ENCODE measurements at places on chromosomes 13 and 19.

GRCh38 chr13:49538404-49538803 is 42.7 kb downstream of the PHF11 start:
- no peak for DNase-seq

DNA sequence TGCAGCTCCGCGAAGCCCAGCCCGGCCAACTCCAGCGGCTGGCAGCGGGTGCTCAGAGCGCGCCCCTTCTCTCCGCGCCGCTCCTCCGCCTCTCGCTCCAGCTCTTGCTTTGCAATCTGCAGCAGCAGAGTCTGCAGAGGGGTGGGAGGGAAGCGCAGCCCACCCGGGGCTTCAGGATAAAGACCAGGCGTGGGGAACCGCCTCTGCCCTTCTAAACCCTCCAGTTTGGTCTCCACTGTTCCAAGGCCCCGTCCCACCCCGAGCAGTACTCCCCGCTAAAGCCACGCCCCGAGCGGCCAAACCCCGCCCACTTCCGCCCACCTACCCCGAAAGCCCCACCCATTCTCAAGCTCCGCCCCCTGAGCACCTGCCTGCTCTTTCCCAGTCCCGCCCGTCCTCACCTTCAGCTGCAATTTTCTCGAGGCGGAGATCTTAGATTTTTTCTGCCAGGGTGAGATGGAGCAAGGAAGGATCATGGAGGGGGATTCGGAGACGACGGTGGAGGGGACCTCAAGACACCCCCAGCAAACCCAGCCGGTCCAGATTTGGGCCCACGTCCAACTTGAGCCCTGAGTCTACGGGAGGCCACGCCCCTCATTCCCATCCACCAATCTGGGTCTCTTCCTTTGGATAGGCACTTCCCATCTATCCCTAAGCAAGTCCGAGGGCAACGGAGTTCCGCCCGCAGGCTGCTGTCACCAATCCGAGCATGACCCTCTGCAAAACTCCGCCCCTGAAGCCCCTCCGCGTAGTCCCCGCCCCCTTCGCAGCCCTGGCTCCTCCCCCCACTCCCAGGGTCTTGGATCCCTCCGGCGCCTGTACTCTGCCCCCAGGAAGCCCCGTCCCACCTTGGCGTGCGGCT is 1.1 kb downstream of the TNNI3 start:
- no peak for DNase-seq

DNA sequence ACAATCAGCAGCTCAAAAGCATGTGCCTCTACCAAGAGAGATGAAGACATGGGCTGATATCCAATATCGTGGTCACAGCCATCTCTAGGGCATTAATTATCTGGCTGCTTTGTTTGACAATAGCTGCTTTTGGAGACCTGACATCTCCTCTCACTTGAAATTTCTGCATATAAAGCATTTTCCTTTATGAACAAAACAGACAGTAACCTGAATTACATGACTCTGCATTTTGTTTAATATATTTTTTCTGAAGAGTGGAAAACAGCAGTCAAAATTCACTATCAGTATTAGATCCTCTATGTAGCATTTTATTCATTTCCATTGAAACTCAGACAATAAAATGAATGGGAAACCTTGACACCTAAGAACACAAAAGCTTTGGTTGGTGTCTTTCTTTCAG is 42.4 kb upstream of the ESD start:
- DNase-seq, result no peak

DNA sequence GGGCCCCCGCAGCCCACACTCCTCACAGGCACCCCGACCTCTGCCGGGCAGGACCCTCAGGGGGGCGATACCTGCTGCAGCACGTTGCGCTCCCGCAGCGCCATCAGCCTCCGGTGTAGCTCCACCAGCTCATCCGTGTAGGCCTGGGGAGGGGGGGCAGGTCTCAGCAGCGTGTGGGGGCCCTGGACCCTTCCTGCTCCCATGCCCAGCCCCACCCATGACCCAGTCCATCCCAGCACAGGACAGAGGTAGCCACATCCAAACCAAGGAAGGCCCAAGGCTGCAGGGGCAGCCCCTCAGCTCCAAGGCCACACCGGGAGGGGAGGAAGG is 66.5 kb downstream of the MLLT1 start:
- no peak for DNase-seq

DNA sequence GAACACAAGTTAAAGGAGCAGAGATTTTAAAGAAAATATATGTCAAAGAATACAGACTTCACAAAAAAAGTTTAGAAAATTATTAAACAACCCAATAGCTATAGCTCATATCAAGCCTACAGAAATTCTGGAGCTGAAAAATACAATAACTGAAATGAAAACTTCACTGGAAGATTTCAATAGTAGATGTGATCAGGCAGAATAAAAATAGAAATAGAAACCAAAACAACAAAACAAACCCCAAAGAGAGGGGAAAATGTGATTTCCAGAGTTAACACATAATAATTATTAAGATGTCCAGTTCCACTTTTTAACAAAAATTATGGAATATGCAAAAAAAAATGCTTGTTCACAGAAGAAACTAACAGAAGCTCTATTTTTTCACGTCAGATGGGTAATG is 23.6 kb downstream of the LRRC63 start:
- DNase-seq, result no peak

DNA sequence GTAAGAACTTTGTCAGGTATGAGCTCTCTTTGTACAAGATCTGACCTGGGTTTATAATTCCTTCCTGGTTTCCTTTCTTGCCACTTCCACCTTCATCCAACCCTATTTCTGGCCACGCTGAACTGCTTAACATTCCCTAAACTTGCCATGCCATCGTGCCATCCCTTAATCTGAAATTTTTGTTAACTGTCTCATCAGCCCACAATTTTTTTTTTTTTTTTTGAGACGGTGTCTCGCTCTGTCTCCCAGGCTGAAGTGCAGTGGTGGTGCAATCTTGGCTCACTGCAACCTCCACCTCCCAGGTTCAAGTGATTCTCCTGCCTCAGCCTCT is 144.6 kb downstream of the GGACT start:
- DNase-seq, result no peak

DNA sequence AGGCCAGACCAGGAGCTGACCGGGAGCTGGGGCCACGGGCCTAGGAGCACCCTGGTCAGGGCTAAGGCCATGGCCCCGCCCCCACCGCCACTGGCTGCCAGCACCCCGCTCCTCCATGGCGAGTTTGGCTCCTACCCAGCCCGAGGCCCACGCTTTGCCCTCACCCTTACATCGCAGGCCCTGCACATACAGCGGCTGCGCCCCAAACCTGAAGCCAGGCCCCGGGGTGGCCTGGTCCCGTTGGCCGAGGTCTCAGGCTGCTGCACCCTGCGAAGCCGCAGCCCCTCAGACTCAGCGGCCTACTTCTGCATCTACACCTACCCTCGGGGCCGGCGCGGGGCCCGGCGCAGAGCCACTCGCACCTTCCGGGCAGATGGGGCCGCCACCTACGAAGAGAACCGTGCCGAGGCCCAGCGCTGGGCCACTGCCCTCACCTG is 6.6 kb downstream of the SPHK2 start:
- DNase-seq, result no peak

GRCh38 chr19:53849237-53849676 is 18.4 kb upstream of the MYADM start:
- no peak for DNase-seq

DNA sequence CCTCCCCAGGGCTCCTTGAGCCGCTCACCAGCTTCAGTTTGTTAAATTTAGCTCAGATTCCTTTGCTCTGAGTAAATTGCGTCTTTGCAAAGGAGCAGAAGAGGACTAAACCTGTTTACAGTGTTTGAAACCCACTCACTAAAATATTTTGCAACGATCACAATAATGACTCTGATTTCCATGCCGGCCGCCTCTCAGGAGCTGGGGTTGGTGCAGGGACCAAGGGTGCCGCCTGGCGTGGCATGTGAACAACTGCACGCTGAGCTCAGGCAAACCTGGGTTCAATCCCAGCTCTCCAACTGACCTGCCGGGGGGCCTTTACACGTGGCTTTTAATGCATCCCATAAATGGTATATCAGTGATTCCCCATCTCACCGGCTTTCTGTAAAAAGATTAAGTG is 68.7 kb upstream of the CACNA1A start:
- no peak for DNase-seq

- no peak for DNase-seq
Measured at GRCh38 chr13:94329277-94329676, 150.2 kb downstream of the DCT start.

DNA sequence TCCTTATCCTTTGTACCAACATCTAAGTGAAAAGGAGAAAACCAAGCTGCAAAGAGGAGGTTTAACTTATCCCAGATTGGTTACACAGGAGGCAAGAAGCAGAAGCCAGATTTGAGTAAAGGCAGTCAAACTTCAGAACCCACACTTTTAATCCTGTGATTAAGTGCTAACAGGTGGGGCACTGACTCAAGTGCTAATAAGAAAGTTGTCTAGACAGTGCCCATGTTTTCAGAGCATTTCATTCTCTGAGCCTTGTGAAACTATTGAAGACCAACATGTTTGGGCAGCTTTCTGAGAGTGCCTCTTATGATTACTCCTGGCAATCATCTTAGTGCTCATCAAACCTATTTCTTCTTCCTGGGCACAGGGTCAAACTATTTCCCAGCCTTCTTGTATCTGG is 380.8 kb downstream of the KCNRG start:
- no peak for DNase-seq

GRCh38 chr13:44447783-44448321 is 74.2 kb downstream of the SERP2 start:
- no peak for DNase-seq

DNA sequence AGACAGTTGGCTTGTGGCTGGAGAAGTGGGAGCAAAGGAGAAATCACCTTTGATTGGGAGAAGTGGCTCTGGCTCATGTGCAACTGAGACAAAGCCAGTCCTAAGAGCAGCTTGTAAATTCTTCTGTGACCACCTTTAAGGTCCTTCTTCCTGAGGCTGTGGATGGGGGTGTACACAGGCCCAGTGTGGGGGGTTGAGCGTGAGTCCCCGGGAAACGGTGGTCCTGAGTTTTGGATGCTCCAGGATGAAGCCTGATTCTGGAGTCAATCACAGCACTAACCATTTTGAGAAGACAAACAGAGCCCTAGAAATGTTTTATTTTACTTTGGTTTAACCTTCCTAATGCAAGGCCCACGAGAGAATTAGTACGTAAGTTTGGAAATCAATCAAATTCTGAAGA is 3.9 kb upstream of the CEBPA start:
- DNase-seq, result no peak

- no peak for DNase-seq
Measured at GRCh38 chr19:33301144-33301899, 1.0 kb downstream of the CEBPA start.

DNA sequence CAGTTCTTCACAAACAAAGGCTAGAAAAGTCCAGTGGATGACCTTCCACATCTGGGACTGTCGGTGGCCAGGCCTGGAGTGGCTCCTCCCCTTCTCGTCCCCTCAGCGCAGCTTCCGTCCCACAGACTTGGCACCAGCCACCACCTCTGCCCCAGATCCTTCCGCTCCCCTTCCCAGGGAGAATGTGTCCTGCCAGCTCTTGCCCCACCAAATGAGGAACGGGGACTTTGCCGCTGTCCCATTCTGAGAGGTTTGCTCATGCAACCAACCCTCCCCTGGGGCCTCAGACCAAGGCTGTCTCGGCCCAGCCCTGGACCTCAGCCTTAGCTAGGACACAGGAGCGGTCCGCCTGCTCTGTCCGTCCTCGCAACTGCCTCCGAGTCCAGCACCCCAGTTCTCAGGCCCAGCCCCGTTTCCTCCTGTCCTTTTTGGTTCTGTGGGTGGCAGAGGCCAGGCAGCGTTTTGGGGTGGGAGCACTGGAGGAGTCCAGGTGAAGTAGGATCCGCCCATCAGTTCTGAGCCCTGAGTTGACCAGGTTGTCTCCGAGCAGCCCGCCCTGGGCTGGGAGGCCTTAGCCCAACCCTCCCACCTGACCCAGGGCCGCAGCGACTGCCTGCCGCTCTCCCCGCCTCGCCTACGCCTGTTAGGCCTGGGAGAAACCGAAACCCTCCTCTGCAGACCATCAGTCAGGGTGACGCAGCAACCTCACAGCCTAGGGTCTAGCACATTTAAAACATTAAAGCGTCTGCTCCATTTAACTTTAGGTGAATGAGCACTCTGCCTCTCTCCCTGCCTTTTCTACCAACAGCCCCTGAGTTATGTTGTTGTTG is 284.3 kb downstream of the FOXO1 start:
- DNase-seq, result no peak

DNA sequence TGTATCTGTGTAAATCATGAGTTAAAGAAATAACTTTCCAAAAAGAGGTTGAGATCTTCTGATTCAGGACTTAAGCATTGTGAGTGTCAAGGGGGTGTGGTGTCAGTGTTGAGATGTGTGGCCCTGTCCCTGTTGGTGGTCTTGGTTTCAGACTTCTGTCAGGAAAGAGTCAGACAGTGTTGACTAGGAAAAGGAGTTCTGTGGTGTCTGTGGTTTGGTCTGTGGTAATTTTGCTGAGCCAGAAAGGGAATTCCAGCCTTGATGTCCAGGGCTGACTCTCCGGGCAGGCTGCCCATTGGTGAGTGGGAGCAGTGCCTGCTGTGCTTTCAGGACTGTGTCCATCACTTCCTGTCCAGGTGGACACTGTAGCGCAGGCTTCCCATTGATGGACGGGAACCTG is 39.8 kb upstream of the IGFL4 start:
- DNase-seq, result no peak

- no peak for DNase-seq
Measured at GRCh38 chr13:108005231-108005630, 210.1 kb downstream of the LIG4 start.

DNA sequence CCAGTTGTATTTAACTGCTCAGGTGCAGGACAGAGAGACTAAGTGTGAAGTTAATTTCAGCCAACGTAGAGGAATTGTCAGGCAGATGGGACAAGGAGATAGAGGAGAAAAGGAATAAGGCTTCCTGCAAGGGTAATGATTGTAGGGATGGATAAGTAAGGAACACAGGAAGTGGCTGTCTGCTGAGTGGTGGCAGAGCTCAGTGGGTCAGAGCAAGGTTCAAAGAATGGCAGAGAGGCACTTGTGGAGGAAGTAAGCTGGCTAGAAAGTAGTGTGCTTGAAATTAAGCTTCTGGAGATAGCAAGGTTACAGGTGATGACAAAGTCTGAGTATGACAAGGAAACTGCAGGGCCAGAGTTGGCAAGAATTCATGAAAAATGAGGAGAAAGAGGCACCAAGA is 47.9 kb downstream of the USPL1 start:
- no peak for DNase-seq

DNA sequence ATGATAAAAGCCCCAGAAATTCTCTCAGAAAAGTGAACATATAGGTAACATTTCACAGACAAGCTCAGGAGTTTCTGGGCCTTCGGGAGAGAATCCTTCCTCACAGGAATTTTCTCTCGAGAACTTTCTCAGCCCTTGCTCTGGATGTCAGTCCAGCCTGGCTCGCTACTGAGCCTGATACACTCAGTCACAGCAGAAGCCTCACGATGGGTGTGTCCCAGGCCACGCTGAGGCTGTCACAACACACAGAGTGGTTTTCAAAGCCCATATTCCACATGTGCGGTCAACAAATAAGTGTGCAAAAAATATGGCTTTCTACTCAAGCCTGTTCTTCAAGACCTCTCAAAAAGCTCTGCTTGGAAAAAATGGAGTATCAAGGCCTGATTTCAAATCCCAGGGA is 31.5 kb upstream of the MEDAG start:
- DNase-seq, result no peak

DNA sequence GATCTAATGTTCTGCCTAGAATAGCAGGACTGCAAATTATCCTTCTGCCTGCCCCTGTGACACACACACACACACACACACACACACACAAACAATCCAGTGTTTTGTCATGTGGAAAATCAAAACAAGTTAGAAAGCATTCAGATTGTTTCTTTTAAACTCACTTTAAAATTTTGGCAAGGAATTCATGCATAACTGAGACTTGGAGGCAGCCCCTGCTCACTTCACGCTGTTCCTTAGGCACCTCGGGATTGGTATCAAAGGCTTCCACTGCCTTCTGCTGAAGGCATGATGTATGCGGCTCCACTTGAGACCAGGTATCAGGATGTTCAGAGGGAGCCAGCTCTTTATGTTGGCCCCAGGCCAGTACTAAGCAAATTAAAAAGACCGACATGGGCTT is 158.7 kb downstream of the OXGR1 start:
- no peak for DNase-seq
